ENCODE measurements at places on chromosomes 5 and 9. TPM values are rescaled to one million over a fixed set of nuclear protein-coding genes. Genes with fewer than 3 reads are reported as not detected.

Gene BTNL9
- total RNA-seq: 1.8 TPM

Gene ACTL7A
- total RNA-seq: not detected

Gene SMC5
- total RNA-seq: 21.8 TPM

Gene CDK7
- 62.7 TPM for total RNA-seq

Gene FSTL4
- total RNA-seq: 5.0 TPM

Gene WNT8A
- not detected for total RNA-seq

Gene ADAMTS6
- total RNA-seq: 2.8 TPM

Gene ST8SIA4
- total RNA-seq: 1.3 TPM

Gene RNF44
- 233 TPM for total RNA-seq

Gene EGFL7
- 54.6 TPM for total RNA-seq

Gene SPINK6
- not detected for total RNA-seq

Gene ITGA2
- total RNA-seq: 5.5 TPM

Gene RALGPS1
- 27.4 TPM for total RNA-seq

Gene CATSPER3
- 0.44 TPM for total RNA-seq

Gene INSL6
- not detected for total RNA-seq

Gene ACTBL2
- not detected for total RNA-seq

Gene SPRY4
- 140 TPM for total RNA-seq

Gene TPPP
- total RNA-seq: 1.8 TPM

Gene ANKRD18A
- 12.9 TPM for total RNA-seq

Gene RNF130
- 56.2 TPM for total RNA-seq

Gene NEUROG1
- total RNA-seq: not detected

Gene DMRT2
- total RNA-seq: not detected

Gene HAPLN1
- total RNA-seq: 9.4 TPM

Gene SPINK1
- 5.4 TPM for total RNA-seq

Gene RLN1
- 0.66 TPM for total RNA-seq

Gene PCDHB7
- total RNA-seq: 0.23 TPM

Gene PCDH12
- total RNA-seq: not detected

Gene SELENOP
- total RNA-seq: 17.4 TPM

Gene MAMDC4
- 6.7 TPM for total RNA-seq

Gene EQTN
- total RNA-seq: 1.4 TPM

Gene ADRA1B
- 0.16 TPM for total RNA-seq

Gene F2RL1
- 38.9 TPM for total RNA-seq

Gene GAPT
- not detected for total RNA-seq

Gene TYRP1
- total RNA-seq: 0.14 TPM

Gene LRRC14B
- not detected for total RNA-seq

Gene C1QTNF3
- total RNA-seq: 2.1 TPM

Gene SNCAIP
- 9.7 TPM for total RNA-seq

Gene MZB1
- 1.8 TPM for total RNA-seq

Gene HMGCR
- total RNA-seq: 145 TPM

Gene SURF2
- total RNA-seq: 26.3 TPM

Gene MED7
- 11.2 TPM for total RNA-seq

Gene NRG2
- total RNA-seq: 0.73 TPM

Gene GPRIN1
- 5.8 TPM for total RNA-seq

Gene PAEP
- total RNA-seq: not detected

Gene FOXE1
- total RNA-seq: 0.05 TPM

Gene AJM1
- 1.6 TPM for total RNA-seq

Gene ADAMTSL1
- total RNA-seq: 1.2 TPM

Gene FGF18
- 1.4 TPM for total RNA-seq

Gene TMEM215
- total RNA-seq: 0.34 TPM

Gene PCDHA3
- 3.4 TPM for total RNA-seq

Gene CCL28
- 1.4 TPM for total RNA-seq

Gene PPP3R2
- total RNA-seq: not detected

Gene ORM2
- total RNA-seq: 1.6 TPM

Gene OR1N2
- not detected for total RNA-seq

Gene IFNK
- total RNA-seq: not detected

Gene ELAVL2
- total RNA-seq: 22.8 TPM

Gene EIF4EBP3
- 9.8 TPM for total RNA-seq

Gene ADGRV1
- total RNA-seq: 74.5 TPM

Gene PCDHAC2
- total RNA-seq: 6.7 TPM

Measured in WTC11 (cell line).